ENCODE measurements at places on chromosomes 4 and X. TPM values are rescaled to one million over a fixed set of nuclear protein-coding genes. Genes with fewer than 3 reads are reported as not detected.

DNA sequence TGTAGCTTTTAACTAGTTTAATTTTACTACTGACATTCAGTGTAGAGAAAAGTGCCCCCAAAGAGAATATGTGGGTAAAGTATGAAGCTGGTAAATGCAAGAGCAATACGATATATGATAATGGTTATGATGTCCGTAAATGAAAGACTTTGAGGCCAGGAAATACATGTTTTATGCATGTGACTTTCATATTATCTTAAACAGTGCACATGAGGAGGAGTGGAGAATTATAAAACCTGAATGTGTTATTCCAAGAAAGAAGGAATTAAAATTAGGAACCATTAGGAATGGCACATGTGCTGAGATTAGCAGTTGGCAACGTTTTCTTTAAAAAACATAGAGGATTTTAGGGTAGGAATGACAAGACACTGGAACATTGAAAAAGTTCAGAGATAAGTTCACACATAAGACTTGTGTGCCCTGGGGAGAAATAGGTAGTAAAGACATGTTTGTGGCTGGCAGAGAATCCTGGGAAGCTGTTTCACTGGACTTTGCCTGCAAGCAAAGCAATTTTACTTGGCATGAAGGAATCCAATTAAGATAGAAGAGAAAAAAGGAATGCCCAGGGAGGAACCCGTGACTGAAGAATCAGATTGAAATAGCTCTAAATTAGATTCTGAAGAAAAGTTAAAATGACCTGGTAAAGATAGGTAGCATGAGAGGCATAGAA, 20.0 kb downstream of the GK start:
- DNase-seq, result no peak
- H3K27ac ChIP-seq, result no peak overlapping the region
- no peaks in the 10 kb centered on the region for H3K4me1 ChIP-seq
- no peaks in the 10 kb centered on the region for H3K27me3 ChIP-seq

- no peaks in the 10 kb centered on the region for H3K27me3 ChIP-seq
- no peaks in the 10 kb centered on the region for H3K36me3 ChIP-seq
- H3K4me1 ChIP-seq, result no peaks in the 10 kb centered on the region
- peak; percentile 79 for DNase-seq
- no peak overlapping the region for H3K27ac ChIP-seq
- H3K4me3 ChIP-seq, result no peak overlapping the region
Observed at GRCh38 chr4:77095101-77095821, 19.5 kb upstream of the CCNI start.

Gene NPNT
- 29.1 TPM for total RNA-seq

GRCh38 chr4:84965553-84966381, 723 bp downstream of the WDFY3 start:
- H3K36me3 ChIP-seq, result no peaks in the 10 kb centered on the region
- no peaks in the 10 kb centered on the region for H3K27me3 ChIP-seq
- H3K4me1 ChIP-seq, result peaks cover 19% of the 10 kb centered on the region
- peak overlapping the region; percentile 79 for H3K27ac ChIP-seq
- peak; percentile 41 for DNase-seq
- H3K4me3 ChIP-seq, result peak overlapping the region; percentile 91

DNA sequence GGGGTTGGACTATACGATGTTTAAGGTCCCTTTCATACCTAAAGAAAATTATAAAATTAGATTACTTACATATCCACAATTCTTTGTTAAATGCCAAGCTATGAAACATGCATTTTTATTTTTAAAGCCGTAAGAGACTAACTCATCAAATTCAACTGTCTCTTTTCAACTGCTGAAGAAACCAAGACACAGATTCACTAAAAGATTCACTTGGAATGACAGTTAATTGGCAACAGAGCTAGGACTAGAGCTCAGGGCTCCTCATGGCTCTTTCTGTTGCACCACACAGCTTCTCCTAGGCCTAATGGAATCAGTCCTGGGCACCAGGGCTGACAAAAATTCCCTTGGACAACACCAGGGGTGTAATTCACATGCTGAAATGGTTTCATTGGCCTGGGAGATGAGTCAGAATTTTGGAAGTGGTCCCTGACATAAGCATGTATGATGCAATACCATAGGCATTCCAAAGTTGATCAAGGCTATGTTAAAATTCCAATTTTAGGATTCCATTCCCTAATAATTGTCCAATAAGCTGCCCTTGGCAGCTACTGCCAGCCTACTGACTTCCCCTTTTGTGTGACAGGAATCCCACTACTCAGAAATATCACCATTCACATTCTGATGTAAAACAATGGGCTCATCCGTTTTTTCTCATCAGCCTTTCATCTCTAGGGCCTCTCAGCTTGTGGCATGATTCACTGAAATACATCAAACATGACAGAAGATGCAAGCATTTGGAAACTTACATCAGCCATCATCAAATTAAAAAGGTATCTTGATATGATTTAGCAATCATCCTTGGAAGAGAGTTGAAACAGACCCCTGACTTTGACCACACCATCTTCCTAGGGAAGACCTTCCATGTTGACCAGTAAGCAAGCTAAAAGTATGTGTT, 54.2 kb downstream of the PLAC1 start:
- H3K36me3 ChIP-seq, result no peaks in the 10 kb centered on the region
- H3K4me3 ChIP-seq, result no peak overlapping the region
- H3K27me3 ChIP-seq, result no peaks in the 10 kb centered on the region

GRCh38 chrX:77119706-77120105, 327.5 kb upstream of the FGF16 start:
- no peak overlapping the region for H3K27ac ChIP-seq
- no peaks in the 10 kb centered on the region for H3K36me3 ChIP-seq
- no peak overlapping the region for H3K4me3 ChIP-seq
- no peaks in the 10 kb centered on the region for H3K27me3 ChIP-seq

GRCh38 chrX:131288738-131289511, at the start of gene IGSF1:
Gene IGSF1 (minus strand): TSS chrX:131289306. CDS start chrX:131286674, 2,632 bp downstream.
- no peak within 1 kb of the TSS for H3K4me3 ChIP-seq
- peaks cover 4% of the 10 kb centered on the region for H3K4me1 ChIP-seq
- DNase-seq, result peak; percentile 53
- H3K36me3 ChIP-seq, result no peaks in the 10 kb centered on the region
- H3K27me3 ChIP-seq, result no peaks in the 10 kb centered on the region
- no peak within 1 kb of the TSS for H3K27ac ChIP-seq

- H3K4me3 ChIP-seq, result no peak overlapping the region
- H3K36me3 ChIP-seq, result no peaks in the 10 kb centered on the region
- no peaks in the 10 kb centered on the region for H3K4me1 ChIP-seq
- H3K27ac ChIP-seq, result no peak overlapping the region
Observed at GRCh38 chr4:102094481-102094880, 250.8 kb downstream of the SLC39A8 start.

Gene H2BW2
- total RNA-seq, result not detected

- peaks cover 4% of the 10 kb centered on the region for H3K4me1 ChIP-seq
- no peak overlapping the region for H3K4me3 ChIP-seq
- H3K27ac ChIP-seq, result no peak overlapping the region
- DNase-seq, result no peak
Observed at GRCh38 chrX:37690119-37690518, 4.5 kb downstream of the XK start.

DNA sequence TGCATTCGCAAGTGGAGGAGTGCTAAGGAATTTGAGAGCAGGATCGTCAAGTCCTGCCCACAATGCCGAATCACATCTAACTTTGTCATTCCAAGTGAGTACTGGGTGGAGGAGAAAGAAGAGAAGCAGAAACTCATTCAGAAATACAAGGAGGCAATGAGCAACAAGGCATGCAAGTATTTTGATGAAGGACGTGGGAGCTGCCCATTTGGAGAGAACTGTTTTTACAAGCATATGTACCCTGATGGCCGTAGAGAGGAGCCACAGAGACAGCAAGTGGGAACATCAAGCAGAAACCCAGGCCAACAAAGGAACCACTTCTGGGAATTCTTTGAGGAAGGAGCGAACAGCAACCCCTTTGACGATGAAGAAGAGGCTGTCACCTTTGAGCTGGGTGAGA, 100.2 kb upstream of the MED14 start:
- H3K36me3 ChIP-seq, result no peaks in the 10 kb centered on the region
- H3K4me3 ChIP-seq, result no peak overlapping the region
- H3K27ac ChIP-seq, result no peak overlapping the region
- DNase-seq, result no peak

Gene SPANXB1
- not detected for total RNA-seq
